Prostate gland (tissue), 2 donors: ENCODE measurements at places on chromosomes 11 and 22.

DNA sequence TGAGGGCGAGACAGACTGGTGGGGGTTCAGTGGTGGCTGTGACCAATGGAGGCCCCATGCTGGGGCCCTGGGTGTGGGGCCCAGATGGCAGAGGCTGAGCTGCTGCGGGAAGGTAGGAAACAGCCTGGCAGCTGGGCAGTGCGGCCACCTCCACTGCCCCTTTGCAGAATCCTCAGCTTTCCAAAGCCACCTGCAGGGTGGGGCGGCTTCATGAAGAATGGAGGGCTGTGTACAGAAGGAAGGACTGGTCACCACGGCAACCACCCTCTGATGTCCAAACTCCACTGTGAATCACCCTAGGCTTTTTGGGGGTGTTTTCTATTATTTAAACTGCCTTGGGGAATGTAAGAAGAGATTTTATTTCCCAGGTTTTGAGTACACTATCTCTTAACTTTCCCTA is 166.3 kb upstream of the NAV2 start:
- DNase-seq, result no peak

- no peak for DNase-seq
Observed at GRCh38 chr22:21887841-21888240, 20.4 kb upstream of the MAPK1 start.

DNA sequence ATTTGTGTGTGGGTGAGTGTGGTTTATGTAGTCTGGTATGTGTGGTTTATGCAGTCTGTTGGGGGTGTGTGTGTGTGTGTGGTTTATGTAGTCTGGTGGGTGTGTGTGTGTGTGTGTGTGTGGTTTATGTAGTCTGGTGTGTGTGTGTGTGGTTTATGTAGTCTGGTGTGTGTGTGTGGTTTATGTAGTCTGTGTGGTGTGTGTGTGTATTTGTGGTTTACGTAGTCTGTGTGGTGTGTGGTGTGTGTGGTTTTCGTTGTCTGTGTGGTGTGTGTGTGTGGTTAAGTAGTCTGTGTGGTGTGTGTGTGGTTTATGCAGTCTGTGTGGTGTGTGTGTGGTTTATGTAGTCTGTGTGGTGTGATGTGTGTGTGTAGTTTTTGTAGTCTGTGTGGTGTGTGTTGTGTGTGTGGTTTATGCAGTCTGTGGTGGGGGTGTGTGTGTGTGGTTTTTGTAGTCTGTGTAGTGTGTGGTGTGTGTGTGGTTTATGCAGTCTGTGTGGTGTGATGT is 26.2 kb upstream of the PARVG start:
- DNase-seq, result no peak

DNA sequence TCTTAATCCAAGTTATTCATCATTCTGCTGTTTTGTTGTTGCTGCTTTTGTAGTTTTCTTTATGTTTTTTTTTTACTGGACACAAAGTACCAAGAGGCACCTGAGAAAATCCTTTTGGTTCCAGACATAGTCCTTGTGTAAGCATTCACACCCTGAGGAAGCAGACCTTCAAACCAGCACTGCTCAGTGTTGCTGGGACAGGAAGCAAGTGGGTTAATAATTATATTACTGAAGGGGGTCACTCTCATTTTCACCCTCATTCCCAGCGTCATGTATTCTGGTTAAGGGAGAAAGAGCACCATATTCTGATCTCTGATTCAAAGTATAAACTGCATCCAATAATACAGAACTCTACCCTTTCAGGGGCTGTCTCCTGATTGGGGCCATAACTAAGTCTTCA is 5.9 kb upstream of the ALKBH3 start:
- DNase-seq, result no peak

- no peak for DNase-seq
Observed at GRCh38 chr22:44458044-44459020, 39.7 kb downstream of the RTL6 start.

DNA sequence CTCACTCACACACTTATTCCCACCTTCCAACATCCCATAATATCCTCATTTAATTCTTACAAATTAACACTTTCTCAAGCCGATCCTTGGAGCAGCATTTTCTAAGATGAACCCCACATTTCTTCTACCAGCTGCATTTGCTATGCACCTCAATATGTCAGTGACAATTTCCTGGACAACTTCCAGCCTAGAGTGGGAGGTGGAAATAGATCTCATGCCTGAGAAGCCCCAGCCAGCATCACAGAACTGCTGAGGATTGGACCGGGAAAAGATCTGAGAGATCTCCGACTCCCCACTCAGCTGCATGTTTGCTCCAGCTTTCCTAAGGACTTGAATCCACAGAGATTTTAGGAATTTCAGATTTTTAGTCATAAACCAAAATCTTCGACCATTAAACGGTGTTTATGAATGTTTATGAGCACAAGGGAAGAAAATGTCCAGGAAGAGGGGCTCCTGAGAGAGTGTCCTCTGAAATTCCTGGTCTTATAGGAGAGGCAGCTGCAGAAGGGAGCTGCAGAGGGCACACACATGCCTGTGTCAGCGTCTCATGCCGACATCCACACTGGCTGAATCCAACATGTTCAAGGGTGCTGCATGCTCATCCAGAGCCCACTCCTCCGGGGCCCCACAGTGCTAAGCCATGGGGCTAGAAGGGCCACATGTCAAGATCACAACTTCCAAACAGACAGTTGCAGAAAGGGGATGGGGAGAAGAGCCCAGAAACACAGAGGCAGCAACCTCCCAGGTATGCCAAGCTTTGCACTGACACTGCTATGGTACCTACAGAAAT is 68.6 kb downstream of the MICAL3 start:
- no peak for DNase-seq

- no peak for DNase-seq
Observed at GRCh38 chr22:42307806-42308563, 37.5 kb upstream of the TCF20 start.

- DNase-seq, result no peak
Observed at GRCh38 chr11:72736452-72737069, 15.6 kb downstream of the ARAP1 start.

GRCh38 chr22:38186429-38186828 is 4.8 kb upstream of the PLA2G6 start:
- no peak for DNase-seq

- DNase-seq, result no peak
Observed at GRCh38 chr22:36590441-36591056, 61.6 kb upstream of the EIF3D start.

DNA sequence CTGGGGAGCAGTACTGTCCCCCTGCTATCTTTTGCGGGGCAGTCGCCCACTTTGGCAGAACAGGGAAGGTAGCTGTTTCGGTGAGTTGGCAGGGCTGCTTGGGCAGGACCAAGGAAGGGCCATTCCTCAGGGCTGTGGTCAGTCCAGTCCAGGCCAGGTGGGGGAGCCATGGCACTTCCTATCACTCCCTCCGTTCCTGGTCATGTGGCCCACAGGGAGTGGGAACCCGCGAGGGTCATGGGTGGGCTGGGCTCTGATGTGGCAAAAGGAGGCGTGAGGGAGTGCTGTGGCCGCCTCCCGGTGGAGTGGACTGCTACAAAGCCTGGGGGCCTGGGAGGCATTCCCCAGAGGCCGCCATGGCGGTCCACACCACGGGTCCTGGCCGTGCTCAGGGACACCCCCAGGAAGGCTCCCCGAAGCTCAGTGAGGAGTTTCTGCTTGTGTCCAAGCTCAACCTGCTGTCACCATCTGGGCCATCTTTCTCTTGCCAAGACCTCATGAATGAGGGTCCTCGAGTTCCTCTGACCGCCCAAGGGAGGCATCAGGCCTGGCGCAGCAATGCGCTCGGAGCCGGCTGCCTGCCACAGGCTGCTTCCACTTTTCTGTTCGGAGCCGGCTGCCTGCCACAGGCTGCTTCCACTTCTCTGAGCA is 11.9 kb downstream of the CHID1 start:
- DNase-seq, result no peak

DNA sequence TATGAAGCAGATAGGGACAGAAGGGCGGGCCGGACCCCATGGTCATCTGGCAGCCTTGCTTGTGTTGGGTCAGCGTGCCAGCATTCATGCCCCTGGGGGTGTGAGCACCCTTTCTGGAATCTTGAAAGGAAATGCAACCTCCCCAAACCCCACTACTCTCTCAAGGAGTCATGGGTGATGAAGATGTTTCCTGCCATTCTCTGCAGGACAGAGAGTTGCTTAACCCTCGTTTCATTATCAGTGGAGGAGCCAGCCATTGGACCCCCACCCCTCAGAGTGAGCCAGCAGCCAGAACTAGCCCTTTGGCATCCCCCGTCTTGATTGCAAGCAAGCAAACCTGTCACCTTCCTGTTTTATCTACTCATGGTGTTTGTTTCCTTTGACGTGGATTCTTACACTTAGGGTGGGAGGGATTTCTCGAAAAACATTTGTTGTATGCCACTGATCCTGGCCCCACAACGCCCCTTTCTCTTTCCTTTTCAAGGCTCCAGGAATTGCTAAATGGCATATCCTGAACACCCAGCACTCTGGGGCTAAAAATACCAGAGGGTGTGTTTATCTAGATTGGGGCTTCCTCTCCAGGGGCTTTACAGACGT is 258.3 kb downstream of the ETS1 start:
- DNase-seq, result no peak

- DNase-seq, result no peak
Observed at GRCh38 chr22:48490500-48491411, 1336.9 kb downstream of the BRD1 start.

DNA sequence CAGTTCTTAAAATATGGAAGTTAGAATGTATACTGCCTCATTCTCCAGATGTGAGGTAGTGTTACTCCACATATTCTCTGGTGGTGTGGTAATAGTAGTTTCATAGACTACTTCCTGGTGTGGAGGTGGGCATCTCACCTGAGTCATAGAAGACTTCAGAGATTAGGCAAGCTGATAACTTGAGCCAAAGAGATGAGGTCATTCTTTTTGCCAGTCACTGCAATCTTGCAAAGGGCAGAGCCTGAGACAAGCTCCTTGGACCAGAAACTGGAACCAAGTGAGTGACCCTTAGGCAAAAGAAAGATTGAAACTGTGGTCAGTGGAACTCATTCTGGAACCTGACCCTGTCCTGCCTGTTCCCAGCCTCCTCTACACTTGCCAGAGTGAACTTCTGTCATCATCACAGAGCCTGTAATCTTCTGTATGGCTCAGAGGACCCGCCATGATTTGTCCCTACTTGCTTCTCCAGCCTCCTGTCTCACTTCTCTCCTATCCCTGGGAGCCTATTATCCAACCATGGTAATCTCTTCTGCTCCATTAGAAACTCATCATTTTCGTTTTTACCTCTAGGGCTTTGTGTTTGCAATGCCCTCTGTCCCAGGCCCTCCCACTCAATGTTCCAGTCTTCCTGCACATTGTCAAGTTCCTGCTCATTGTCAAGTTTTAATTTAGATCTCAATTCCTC is 10.6 kb upstream of the CCDC83 start:
- DNase-seq, result no peak

GRCh38 chr11:29024386-29024785 is 916.2 kb downstream of the METTL15 start:
- DNase-seq, result no peak

DNA sequence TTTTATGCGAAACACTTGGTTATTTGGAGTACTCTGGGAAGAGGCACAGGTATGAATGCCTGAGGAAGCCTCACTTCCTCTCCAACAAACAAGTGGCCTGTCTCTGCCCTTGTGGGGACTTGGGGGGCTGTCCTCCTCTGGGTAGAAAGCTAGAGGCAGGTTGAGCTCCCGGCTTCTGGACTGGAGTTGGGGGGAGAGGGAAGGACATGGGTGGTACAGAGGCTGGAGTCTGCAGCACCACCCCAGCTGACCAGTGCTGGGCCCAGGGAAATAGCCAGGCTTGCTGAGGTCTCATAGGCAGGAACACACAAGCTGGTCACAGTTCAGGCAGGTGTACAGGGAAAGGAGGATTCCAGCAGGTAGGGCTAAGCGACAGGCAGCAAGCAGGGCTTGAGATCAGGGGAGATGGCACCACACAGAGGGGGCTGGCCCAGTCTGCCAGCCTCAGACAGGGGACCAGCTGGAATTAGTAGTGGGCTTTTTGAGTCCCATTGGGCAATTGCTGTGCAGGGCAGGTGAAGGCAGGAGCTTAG is 135.3 kb upstream of the TEAD1 start:
- no peak for DNase-seq

DNA sequence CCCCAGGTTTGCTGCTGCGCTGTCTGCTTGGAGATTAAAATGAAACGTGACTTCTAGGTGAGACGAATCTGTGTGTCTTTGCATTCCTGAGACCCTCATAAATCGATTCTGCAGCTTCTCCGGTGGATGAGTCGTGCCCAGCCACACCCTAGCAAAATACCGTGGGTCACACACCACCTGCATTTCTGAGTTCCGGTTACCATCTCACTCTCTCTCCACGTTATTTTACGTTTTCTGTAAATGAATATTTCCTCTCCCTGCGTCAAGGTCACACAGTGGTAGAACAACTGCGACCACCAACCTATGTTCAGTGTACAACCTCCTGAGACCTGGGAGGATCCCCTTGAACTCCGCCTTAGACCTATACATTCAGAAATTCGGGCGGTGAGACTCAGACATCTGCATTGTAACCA is 1.1 kb downstream of the YWHAH start:
- DNase-seq, result no peak

GRCh38 chr11:82901922-82902485 is 468 bp downstream of the DDIAS start:
- no peak for DNase-seq

- DNase-seq, result no peak
Observed at GRCh38 chr11:96213500-96213899, 129.5 kb downstream of the MAML2 start.

- DNase-seq, result no peak
Observed at GRCh38 chr22:45777852-45778375, 106.3 kb downstream of the ATXN10 start.

DNA sequence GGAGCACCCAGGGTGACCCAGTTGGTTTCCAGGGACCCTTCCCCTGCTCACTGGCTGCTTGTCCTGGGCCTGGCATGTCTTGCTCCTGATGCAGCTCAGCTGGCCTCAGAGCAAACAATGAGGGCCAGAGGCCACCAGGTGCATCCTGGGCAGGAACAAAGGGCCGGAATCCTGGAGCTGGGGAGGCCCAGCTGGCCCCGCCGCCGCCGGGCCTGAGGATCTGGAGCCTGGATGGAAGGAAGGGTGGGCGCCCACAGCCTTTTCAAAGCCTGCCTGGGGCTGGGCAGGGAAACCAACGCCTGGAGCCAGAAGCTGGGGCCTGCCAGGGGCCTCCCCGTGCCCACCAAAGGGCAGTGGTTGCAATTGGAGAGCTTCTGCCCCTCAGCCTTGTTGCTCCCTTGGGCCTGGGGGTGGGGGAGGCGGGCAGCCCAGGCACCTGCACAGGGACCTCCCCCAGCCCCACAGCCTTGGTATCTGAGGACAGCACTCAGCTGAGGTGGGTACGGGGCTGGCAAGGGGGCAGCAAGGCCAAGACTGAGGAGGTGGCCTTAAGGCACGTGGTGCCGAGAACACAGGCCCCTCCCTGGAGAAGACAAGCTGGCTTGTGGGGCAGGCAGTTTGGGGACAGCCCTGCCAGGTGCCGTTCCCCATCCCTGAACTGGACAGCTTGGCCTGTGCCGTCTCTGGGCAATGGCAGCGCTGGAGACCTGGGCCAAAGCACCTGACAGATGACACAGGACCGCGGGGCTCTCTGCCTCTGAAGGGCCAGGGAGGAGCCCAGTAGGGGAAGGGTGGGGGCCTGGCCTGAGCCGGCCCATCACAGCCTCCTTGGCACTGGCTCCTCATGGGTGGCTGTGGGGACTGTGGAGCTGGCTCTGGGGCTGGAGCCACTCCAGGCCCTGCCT is 7.1 kb upstream of the ADORA2A start:
- no peak for DNase-seq

GRCh38 chr11:101582989-101583250 is 887 bp downstream of the TRPC6 start:
- no peak for DNase-seq

GRCh38 chr22:46967445-46968358 is 205.3 kb downstream of the TBC1D22A start:
- DNase-seq, result no peak
